ENCODE measurements at places on chromosomes 12 and 14. TPM values are rescaled to one million over a fixed set of nuclear protein-coding genes. Genes with fewer than 3 reads are reported as not detected.

GRCh38 chr12:121712190-121712460, 427 bp upstream of the TMEM120B start:
- no peak for DNase-seq

DNA sequence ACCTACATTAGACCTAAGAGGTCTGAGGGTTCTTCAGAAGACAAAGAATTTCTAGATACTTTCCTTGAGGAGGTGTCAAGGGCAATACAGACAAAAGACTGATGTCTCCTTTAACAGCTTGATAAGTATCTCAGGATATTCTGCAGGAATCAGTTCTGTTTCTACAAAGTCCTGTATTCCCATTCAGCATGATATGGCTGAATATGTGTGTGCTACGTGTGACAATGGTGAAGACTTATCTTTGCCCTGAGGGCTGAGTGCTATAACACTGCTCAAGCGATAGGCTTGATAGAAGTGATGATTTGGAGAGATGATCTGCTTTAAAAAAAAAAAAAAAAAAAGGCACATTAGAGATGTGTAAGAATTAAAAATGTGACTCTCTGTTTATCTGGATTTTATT, 429.7 kb downstream of the EGLN3 start:
- no peak for DNase-seq

DNA sequence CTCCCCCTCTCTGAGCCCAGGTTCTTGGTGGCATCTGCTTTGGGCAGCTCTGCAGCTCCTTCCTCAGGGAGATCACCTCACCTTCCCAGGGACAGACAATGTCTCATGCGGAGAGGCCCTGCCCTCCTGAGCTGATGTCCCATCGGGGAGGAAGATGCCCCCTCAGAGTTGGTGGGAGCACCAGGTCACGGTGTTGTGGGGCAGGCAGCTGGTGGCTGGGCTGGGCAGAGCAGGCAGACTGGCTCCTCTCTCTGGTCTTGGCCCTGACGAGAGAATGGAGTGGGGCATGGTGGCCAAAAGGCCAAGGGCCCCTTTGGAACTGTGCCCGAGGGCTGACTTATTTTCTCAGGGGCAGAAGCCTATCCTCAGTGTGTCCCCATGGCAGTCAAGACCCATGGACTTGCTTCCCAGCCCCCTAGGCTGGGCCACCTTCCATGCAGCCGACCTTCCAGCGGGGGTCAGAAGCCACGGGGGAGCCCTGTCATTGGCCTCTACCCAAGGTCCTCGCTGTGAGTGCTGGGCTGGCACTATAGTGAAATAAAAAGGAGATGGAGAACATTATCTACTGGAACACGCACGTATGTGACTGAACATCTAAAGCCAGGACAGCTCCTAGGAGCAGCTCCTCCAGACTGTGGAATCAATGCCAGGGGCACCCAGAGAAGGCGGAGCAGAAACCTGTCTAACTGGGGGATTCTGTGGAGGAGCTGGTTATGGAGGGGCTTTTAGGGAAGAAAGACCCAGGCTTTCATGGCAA, 21.9 kb downstream of the PPP2R5C start:
- DNase-seq = no peak

DNA sequence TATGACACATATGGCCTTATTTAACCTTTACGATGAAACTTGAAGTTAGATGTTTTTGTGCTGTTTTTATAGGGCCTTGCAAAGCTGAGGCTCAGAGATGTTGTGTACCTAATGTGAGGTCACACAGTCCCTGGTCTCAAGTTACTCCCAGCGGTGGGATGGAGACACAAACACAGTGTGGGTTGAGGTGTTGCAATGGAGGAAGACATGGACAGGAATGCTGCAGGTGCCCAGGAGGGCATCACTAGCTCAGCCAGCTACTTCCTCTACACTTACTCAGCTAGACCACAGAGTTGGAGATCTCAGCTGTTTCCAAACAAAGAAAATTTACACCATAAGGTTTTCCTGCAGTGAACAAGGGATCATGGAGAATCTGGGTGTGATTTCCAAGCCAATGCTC, 15.5 kb downstream of the LHX5 start:
- no peak for DNase-seq

DNA sequence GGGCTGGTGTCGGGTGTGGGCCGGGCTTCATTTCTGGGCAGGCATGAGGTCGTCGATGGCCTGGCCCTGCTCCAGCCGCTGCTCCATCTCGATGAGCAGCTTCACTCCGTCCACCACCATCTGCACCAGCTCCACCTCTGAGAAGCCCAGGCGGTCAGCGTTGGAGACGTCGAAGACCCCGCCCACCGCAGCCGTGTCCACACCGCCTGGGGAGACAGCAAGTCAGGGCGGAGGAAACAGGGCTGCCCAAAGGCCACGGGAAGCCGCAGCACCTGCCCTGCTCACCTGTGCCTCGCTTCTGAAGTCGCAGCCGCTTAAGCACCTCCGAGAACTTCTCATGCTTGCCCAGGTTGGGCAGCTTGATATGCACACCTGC, 2.8 kb downstream of the CKB start:
- DNase-seq = no peak

- peak; percentile 100 for DNase-seq
These were observed 33.9 kb upstream of the CDK17 start for GRCh38 chr12:96434107-96434506.

- no peak for DNase-seq
These were observed 64.9 kb upstream of the SYT1 start for GRCh38 chr12:78799649-78800048.

DNA sequence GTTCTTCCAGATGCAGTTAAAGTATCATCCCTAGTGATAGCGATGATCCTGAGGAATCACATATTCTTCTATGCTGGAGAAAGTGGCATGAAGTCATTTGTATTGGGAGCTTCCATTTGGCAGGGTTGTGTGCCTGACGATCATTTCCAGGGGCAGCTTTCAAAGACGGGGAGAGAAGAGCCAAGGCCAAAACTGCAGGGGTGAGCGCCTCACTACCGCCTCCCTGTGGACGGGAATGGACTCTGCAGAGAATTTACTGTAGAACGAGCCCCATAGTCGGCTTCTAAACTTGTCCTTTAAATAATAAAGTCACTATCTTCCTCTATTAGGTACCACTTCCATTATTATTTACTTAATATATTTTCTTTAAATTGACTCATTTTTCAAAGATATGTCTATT, 555.9 kb upstream of the TMEM132C start:
- DNase-seq = no peak

GRCh38 chr14:86646696-86647690, 1117.0 kb downstream of the FLRT2 start:
- DNase-seq = peak; percentile 70

DNA sequence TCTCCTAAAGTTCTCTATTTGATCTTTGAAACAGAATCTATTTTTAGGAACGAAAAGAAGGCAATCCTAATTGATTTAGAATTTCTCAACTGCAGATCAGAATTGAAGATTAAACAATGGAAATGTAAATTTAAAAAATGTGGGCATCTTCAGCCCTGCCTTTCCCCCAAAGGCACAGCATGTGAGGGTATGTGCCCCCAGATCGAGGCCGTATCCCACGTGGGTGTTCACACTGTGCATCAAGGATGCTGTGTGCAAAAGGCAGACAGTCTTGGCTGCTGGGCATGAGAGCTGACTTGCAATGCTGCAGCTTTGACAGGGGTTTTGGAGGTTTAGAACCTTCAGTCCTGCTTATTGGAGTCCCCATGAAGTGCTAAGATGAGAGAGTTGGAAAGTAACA, 346.3 kb downstream of the VRK1 start:
- DNase-seq = no peak

- peak; percentile 84 for DNase-seq
These were observed 10.9 kb downstream of the BTG1 start for GRCh38 chr12:92134638-92135274.

- DNase-seq = no peak
These were observed 6.2 kb downstream of the CMKLR1 start for GRCh38 chr12:108332791-108333382.

- peak; percentile 75 for DNase-seq
These were observed 17.9 kb downstream of the HRK start for GRCh38 chr12:116863275-116863767.

- peak; percentile 81 for DNase-seq
These were observed 15.4 kb downstream of the HSP90AA1 start for GRCh38 chr14:102071283-102071998.

DNA sequence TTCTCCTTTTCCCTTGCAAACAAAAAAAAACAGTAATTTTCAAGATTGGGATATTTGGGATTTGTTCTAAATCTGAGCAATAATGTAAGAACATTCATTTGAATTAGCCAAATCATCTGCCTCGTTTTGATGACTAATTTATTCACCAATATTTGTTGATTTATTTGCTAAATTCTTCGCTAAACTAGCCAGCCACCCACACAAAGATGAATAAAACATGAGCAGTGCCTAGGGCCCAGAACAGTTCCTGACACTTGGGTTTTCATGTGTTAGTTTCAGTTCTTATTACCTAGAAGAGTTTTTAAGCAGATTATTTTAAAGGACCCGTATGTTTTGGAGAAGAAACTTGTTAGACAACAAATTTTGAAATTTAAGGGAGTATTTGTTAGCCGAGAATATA, 1.4 kb downstream of the ETNK1 start:
- peak; percentile 46 for DNase-seq

DNA sequence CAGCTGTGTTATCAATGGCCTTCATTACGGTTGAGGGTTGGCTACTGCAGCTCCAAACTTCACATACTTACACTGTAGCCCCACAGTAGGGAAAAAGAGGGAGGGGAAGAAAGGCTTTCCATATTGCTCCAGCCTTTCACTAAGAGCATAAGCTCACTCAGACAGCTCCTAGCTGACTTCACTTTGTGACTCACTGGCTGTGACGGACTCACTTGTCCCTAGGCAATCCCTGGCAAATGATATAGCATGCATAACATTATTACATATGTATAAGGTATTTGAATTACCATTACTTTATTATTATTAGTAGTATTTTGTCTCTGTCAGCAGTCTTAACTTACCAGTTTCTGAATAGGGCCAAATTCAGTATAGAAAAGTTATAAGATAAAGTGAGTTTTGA, 350.7 kb downstream of the RMST start:
- no peak for DNase-seq

GRCh38 chr12:79886917-79887519, 47.9 kb downstream of the PPP1R12A start:
- DNase-seq = peak; percentile 66

GRCh38 chr14:63478437-63478852, 64.7 kb downstream of the PPP2R5E start:
- DNase-seq = no peak

- DNase-seq = peak; percentile 96
These were observed 54.9 kb downstream of the VWF start for GRCh38 chr12:6069437-6070093.

DNA sequence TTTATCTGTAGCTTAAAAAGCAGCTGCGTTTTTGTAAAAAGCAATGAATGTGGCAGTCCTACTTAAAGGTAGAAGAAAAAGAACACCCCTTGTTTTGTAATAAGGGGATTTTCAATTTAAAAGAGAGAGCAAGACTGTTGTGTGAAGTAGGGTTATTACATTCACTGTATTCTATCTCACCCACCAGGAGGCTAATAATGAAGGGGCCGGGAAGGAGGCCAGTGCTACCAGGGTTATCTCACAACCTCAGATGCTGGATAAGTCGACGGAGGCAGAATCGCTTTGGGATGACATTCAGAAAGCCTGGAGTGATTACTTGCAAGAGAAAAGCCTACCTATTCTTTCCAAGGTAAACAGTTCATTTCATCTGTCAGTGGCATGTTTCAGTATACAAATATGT, 97.7 kb downstream of the RMST start:
- no peak for DNase-seq

DNA sequence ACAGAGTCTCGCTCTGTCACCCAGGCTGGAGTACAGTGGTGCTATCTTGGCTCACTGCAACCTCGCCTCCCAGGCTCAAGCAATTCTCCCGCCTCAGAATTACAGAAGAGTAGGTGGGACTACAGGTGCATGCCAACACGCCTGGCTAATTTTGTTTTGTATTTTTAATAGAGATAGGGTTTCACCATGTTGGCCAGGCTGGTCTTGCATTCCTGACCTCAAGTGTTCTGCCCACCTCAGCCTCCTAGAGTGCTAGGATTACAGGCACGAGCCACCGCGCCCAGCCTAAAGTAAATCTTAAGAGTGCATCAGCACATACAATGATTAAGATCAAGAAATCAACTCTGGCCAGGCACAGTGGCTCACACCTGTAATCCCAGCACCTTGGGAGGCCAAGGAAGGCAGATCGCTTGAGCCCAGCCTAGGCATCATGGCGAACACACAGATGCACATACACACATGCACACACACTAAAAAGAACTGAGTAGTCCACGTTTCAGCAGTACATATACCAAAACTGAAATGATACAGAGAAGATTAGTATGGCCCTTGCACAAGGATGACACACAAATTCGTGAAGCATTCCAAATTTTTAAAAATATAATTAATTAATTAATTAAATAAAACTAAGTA, 65.0 kb downstream of the HECTD1 start:
- DNase-seq = no peak

DNA sequence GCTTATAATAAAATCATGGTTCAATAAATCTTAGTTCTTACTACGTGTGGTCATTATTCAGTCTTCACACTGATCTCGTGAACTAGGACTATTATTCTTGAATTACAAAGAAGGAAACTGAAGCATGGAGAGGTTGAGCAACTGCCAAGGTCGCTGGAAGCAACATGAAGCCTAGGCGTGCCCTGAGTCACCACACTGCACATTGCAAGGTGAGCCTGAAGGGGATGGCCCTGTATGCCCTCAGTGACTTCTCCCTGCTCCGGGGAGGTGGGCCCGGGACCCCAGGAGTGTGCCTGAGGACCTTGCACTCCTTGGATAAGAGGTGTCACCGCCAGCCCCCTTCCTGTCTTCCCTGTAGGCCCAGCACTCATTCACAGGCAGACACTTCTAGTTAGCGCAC, 161.6 kb downstream of the CACNA1C start:
- no peak for DNase-seq

GRCh38 chr12:25769082-25769945, 189.2 kb upstream of the RASSF8 start:
- DNase-seq = peak; percentile 93

- DNase-seq = peak; percentile 37
These were observed 1207.3 kb downstream of the SLC16A7 start for GRCh38 chr12:60803147-60803546.

CTSG gene
- polyA plus RNA-seq = not detected

GTF2A1 gene
- 16.0 TPM for polyA plus RNA-seq

TGM1 gene
- polyA plus RNA-seq = 3.3 TPM

FGF6 gene
- not detected for polyA plus RNA-seq

C1QL4 gene
- polyA plus RNA-seq = 0.46 TPM

OR4E2 gene
- not detected for polyA plus RNA-seq

MMP19 gene
- 34.3 TPM for polyA plus RNA-seq

ARG2 gene
- polyA plus RNA-seq = 1.3 TPM

TEDC1 gene
- polyA plus RNA-seq = 9.4 TPM

EP400 gene
- 11.4 TPM for polyA plus RNA-seq

LTB4R2 gene
- 1.7 TPM for polyA plus RNA-seq

Data from IMR-90 (cell line).